ENCODE measurements at places on chromosomes 5 and 9.
A peak's percentile ranks its signal among the peaks of the same experiment; 100 is the strongest.

DNA sequence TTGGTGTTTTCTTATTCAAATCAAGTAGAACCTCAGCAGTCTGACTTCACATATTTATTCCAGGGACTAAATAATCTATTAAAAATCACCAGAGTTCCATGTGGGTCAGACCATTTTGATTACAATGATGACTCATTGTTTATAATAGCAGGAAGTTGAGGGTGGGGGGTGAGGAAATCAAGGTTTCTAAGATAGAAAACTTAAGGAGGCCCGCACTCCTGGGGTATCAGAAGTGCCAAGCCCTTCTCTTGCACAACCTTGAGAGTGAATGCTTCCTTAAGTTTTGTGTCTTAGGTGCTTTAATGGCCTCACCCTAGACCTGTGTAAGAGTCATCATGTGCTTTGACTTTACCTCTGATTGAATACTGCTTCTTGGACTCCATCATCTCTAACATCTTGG is 31.9 kb upstream of the NPR3 start:
- DNase-seq: no peak

- DNase-seq: no peak
These were observed 30.6 kb upstream of the ANKRD33B start for GRCh38 chr5:10533226-10533625.

GRCh38 chr9:112371060-112371459 is 8.8 kb upstream of the HSDL2 start:
- DNase-seq: no peak

GRCh38 chr5:39780347-39780746 is 355.6 kb upstream of the DAB2 start:
- DNase-seq: no peak

DNA sequence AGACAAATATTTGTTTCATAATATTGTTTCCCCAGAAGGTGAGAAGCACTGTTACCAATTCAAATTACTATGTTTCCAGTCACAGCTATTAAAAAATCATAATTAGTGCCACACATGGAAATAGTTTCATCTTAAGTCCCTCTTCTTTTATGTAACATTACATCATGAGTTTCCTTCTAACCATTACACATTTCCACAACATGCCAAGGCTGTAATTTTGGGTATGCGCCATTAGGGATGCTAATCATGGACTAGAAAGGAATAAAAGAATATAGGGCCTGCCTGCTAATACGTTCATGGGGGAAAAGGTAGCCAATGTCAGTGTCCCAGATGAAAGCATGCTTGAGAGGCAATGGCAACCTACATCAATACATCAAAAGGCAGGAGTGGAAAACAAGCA is 142.5 kb upstream of the LPAR1 start:
- no peak for DNase-seq

DNA sequence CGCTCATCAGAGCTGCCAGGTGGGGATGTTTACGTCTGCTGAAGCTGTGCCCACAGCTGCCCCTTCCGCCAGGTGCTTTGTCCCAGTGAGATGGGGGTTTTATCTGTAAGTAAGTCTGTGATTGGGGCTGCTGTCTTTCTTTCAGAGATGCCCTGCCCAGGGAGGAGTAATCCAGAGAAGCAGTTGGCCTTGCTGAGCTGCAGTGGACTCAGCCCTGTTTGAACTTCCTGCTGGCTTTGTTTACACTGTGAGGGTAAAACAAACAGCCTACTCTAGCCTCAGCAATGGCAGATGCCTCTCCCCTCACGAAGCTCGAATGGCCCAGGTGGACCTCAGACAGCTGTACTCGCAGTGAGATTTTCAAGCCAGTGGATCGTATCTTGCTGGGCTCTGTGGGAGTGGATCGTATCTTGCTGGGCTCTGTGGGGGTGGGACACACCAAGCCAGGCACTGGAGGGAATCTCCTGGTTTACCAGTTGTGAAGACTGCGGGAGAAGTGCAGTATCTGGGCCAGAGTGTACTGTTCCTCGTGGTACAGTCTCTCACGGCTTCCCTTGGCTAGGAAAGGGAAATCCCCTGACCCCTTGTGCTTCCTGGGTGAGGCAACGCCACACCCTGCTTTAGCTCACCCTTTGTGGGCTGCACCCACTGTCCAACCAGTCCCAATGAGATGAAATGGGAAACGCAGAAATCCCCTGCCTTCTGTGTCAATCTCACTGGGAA is 530.1 kb upstream of the DMAC1 start:
- no peak for DNase-seq

- DNase-seq: no peak
These were observed 60.0 kb downstream of the POU5F2 start for GRCh38 chr5:93681432-93681831.

GRCh38 chr5:130251931-130252330 is 347.7 kb downstream of the CHSY3 start:
- DNase-seq: no peak

DNA sequence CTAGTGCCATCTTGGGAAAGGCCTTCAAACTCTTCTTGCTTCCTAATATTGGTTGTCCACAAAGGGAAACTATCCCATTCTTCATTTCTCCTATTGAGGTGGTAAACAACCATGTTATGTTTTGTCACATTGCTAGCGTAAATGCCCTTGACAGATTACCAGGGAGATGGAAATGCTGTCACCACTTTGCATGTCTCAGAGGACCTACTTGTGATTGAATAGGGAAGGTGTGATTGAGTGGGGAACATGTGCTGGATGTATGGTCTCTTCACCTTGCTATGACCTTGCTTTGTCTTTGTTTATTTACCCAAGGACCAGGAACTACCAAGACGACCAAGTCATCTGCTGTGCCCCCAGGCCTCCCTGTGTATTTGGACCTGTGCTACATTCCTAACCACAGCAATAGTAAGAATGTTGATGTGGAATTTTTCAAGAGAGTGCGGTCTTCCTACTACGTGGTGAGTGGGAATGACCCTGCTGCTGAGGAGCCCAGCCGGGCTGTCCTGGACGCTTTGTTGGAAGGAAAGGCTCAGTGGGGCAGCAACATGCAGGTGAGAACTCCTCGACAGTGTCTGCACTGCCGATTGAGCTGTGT is 96.1 kb downstream of the MAP1B start:
- no peak for DNase-seq

- no peak for DNase-seq
These were observed 158.8 kb downstream of the DEPDC1B start for GRCh38 chr5:60540856-60541805.

DNA sequence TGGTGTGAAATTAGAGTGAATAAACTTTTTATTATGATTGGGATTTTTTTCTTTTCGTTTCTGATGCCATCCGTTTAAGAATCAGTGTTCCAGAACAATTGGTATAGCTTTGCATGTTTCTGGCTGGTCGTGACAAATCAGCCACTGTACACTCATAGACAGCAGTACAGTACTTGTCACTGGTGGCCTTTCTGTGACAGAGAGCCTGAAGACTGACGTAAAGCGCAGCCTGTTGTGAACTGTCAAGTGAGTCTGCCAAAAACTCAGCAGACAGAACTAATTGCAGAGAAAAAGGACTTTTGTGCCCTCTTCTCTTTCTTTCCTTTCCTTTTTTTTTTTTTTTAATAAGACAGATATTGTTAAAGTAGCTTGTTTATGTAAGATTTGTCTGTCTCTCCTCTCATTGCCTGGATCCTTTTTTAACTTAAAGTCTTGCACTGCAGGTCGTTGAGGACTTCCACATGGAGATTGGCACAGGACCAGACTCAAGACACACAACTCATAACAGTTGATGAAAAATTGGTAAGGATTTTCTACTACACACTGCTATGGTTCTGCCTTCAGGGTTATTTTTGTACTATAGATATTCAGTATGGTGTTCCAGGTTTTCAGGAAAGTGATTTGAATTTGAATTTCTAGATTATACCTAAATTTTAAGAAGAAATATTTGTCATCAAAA is 42.7 kb downstream of the NDUFS4 start:
- no peak for DNase-seq

DNA sequence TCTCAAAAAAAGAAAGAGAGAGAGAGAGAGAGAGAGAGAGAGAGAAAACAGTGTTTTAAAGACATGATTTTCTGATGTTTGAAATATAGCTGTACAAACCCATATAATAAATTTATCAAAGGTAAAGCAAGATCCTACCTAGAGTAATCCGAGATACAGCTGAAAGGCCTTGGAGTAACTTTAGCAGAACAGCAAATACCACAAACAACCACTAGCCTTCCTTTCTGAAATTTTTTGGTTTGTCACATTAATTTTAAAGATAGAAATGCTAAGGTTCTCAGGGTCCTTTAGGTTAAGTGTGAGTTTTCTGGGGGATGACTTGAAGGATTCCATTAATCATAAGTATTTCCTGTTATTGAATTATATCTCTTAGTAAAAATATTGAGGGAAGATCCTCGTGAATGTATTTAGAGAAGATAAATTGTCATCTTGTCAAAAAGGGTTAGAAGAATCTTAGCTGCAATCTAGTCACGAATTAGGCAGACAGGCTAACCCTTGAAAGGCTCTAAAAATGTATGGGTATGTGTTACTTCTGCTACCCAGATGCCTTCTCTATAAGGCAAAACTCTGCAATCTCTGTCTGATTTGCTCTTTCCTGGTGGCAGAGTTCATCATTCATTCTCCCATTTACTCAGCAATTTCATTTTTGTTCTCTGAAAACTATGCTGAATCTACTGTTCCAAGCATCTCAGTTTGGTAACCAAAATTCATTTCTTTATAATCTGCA is 27.3 kb downstream of the F2RL2 start:
- no peak for DNase-seq

DNA sequence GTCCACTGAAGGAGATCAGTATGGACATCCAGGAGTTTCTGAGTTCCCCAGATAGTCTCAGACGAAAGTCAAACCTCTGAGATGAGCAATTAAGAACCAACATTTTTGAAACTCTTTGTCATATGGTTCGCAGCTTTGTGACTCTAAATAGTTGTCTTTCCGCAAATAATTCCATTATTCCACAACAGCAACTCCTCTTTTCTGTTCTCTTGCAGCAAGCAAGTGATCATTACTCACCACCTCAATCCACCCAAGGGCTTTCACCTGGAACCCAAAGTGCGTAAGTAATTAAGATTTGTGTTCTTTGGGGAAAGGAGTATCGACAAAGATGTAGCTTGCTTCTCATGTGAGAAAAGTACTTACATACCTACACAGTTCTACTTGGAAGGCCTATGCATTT is 15.6 kb downstream of the MTX3 start:
- no peak for DNase-seq

GRCh38 chr9:137431416-137431931 is 8.3 kb downstream of the NOXA1 start:
- DNase-seq: no peak

GRCh38 chr9:68905129-68905528 is 108.8 kb downstream of the PRKACG start:
- DNase-seq: no peak

DNA sequence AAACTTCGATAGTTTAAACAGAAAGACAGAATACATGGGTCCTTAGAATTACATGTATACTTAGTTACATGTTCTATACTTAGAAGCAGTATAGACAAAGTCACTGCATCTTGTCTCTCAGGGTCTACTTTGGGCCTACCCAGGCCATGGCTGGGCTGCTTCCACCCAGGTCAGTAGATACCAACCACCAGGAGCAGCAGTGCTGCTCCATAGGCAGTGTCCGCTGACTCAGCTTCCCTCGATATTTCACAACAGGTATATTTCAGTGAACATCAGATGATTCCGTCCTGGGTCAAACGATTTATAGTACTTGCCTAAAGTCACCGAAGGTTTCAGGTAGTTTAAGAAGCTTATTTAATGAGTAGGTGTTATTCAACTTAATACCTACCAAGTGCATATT is 18.0 kb downstream of the IARS1 start:
- no peak for DNase-seq

- DNase-seq: no peak
These were observed 1.6 kb upstream of the TMEM141 start for GRCh38 chr9:136789523-136789937.

- no peak for DNase-seq
These were observed 29.5 kb upstream of the NFIB start for GRCh38 chr9:14343261-14344031.

GRCh38 chr5:179819296-179820126 is 1.2 kb upstream of the SQSTM1 start:
- DNase-seq: no peak

DNA sequence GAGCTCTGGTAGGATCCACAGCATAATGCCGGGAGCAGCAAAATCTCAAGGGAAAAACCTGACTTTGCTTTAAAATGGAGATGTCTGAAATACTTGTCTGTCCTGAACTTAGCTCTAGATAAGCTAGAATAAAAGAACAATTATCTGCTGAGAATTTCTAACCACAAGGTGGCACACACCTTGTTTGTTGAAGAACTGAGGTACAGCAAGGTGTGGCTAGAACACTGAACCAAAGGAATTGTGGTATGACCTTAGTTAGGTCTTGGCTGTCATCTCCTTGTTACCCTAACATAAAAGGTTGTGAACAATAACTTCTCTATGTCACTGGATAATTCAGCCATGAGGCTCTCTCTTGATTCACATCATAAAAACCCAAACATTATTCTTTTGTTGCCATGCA is 72.3 kb upstream of the ANXA1 start:
- no peak for DNase-seq

DNA sequence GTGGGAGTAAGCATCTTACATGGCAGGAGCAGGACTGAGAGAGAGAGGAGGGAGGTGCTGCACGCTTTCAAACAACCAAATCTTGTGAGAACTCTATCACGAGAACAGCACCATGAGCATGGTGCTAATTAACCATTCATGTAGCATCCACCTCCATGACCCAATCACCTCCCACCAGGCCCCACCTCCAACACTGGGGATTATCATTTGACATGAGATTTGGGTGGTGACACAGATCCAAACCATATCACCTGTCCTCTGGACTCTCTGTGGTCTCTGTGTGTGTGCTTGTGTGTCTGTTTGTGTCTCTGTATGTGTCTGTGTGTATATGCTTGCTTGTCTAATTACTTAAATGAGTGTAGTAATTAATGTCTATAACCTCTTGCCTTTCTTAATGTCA is 31.1 kb downstream of the SEC61B start:
- DNase-seq: no peak

- DNase-seq: peak; percentile 77
These were observed 2.8 kb upstream of the MYORG start for GRCh38 chr9:34379334-34380033.

GRCh38 chr9:36640771-36641381 is 68.2 kb downstream of the MELK start:
- no peak for DNase-seq

- DNase-seq: no peak
These were observed 6.6 kb downstream of the POU4F3 start for GRCh38 chr5:146345240-146345577.

GRCh38 chr5:55241746-55242145 is 8.3 kb upstream of the CCNO start:
- no peak for DNase-seq

- no peak for DNase-seq
These were observed 22.2 kb upstream of the RASA1 start for GRCh38 chr5:87245451-87245850.

- no peak for DNase-seq
These were observed 52.4 kb downstream of the MELK start for GRCh38 chr9:36625006-36625615.

DNA sequence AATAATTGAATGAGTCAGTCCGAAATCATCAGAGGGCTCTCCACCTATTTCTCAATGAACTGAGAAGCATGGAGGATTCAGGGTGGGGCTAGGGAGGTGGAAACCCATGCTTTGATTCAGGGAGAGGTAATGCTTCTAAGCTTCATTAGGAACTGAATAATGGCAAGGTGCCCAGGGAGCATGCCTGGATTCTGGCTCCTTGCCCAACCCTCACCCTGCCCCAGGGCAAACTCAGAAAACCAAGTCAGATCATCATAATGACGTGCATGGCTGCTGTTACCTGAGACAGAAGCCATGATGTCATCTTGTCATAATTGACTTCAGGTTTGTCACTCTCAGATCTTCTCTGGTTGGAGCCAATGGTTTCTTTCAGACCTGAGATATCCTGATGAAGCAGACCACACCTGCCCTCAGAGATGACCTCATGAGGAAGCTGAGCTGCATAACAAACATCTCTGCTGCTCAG is 199.6 kb downstream of the SYK start:
- no peak for DNase-seq
